Fibroblast of skin of left biceps (primary cell): ENCODE measurements at places on chromosomes 4 and X.

DNA sequence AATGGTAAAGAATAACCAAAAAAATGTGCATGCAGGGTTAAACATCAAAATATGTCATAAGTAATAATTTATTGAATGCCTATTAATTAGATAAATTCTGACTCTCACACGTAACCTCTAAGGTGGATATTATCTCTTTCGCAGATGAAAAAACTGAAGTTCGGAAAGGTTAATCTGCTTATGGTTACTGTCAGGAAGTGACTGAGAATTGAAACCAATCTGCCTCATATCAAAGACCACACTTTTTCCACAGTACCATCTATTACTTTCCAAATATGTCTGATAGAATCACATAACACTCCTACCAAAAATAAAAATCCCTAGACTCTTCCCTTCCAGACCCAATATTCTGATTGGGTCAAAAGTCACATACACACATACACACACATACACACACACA, 6.2 kb downstream of the CHIC2 start:
- no peak for DNase-seq

DNA sequence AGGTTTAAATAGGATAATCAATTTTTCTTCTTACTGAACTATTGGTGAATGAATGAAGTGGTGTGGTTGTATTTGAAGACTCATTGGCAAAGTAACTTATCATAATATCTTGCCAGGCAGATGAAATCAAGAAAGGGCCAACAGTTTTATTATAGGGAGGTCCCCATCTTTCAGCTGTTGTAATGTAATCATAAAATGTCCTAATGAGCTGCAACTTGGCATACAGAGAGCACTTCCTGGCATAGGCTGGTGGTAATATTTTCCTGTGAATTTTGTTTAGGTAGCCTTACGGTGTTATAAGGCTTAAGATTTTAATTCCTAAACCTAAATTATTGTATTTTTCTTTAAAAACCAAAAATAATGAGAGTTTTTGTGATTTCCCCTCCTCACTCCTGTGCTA, 17.5 kb downstream of the FHIP1A start:
- no peak for DNase-seq

GRCh38 chr4:80082693-80083092, 9.7 kb upstream of the ANTXR2 start:
- DNase-seq: no peak

DNA sequence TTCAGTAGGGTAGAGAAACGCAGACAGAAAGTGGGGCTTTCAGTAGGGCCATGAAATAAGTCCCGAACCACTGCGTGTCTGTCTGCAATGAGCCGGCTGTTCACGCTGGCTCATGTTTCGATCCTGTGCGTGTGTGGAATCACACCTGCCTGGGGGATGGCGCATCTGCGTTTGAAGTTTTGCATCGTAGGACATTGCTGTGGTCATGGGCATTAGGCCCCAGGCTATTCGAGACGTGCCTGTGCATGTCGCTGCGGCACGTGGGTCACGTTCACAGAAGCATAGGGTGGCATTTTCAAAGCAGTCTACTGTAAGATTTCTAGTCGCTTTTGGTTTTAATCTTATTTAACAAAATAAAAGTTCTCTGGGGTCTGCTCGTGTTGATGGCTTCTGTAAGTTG, 25.5 kb upstream of the HGFAC start:
- no peak for DNase-seq

GRCh38 chr4:158371158-158371557, 150.5 kb upstream of the RXFP1 start:
- no peak for DNase-seq

- DNase-seq: no peak
Observed at GRCh38 chr4:32226204-32226603, 1506.0 kb downstream of the PCDH7 start.

GRCh38 chrX:119885554-119886428, 9.9 kb upstream of the AKAP14 start:
- DNase-seq: no peak

DNA sequence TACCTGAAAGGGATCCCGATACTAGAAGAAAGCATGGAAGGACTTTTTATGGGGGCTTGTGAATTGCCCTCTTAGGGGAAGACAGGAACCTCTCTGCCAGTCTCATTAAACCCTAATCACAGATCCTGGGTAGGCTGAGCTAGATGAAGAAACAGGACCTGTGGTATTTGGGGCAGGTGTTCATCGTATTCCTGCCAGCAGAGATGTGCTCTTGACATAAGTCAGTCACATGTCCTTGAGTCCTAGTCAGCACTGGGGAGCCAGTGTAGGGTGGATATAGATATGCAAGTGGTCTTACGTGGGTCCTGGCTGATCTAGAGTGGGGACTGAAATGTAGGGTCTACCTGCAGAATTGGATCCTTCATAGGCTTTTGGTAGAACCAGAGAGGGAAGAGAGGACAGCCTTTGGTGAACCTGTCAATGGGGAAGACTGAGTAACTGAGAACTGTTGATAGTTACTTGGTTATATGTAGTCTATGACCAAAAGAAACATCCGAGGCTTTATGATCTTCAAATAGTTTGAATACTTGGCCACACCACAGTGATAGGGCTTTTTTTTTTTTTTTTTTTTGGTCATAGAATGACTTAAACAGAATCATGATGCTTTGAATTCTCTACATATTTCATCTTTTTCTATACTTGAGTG, 63.5 kb upstream of the WDR1 start:
- peak; percentile 20 for DNase-seq

DNA sequence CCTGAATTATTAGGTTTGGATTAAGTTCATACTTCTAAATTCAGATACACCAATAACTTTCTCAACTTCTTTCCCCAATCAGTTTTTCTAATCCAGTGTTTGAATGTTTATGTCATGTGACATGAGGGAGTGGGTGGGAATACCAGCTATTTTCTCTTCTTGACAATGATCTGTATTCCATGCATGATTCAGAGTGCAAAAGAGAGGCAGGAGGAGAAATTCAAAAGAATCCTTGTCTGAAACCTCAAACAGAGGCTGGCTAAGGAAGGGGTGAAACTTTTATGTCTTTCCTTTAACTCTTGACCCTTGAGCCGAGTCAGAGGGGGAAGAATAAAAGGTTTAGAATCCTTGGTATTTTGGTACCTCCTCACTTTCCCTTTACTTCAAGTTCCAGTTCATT, 544.7 kb downstream of the SPRY1 start:
- no peak for DNase-seq
